Erythroblast (primary cell): ENCODE measurements at places on chromosomes 11 and 22.

DNA sequence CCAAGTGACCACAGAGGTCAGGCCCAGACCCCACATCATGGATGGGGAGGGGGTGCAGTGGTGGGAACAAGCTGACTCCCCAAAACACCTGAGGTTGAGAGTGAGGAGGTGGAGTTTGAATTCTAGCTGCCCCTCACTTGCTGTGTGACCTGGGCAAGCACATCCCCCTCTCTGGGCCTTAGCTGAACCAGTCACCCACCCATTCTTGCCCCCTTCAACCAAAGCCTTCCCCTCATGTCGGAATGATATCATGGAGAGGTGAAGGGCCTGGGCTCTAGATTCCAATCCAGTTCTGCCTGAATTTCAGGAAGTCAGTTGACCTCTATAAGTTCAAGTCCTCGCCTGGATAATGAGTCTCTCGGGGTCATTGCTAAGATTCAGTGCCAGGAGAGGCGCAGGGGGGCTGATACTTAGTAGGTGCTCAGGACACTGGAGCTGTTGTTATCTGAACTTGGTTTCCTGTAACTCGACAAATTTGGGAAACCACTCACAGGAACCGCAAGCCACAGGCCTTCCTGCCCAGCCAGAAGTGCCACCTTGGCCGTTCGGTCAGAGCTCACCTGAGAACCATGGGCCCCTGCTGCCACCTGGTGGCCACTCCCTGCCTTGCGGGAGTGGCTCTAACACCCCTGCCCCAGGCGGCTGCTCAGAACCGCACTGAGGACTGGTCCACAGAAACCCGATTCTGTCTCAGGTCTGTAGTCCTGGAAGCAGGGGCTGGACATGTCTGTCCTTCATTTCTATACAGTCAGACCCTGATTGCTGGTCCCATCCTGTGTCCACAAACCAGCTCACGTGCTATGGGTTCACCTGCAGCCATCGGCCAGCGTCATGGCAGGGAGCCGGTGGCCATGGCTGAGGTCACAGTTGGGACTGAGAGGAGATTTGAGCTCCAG is 6.9 kb downstream of the CDC42EP1 start:
- peak; percentile 62 for DNase-seq

DNA sequence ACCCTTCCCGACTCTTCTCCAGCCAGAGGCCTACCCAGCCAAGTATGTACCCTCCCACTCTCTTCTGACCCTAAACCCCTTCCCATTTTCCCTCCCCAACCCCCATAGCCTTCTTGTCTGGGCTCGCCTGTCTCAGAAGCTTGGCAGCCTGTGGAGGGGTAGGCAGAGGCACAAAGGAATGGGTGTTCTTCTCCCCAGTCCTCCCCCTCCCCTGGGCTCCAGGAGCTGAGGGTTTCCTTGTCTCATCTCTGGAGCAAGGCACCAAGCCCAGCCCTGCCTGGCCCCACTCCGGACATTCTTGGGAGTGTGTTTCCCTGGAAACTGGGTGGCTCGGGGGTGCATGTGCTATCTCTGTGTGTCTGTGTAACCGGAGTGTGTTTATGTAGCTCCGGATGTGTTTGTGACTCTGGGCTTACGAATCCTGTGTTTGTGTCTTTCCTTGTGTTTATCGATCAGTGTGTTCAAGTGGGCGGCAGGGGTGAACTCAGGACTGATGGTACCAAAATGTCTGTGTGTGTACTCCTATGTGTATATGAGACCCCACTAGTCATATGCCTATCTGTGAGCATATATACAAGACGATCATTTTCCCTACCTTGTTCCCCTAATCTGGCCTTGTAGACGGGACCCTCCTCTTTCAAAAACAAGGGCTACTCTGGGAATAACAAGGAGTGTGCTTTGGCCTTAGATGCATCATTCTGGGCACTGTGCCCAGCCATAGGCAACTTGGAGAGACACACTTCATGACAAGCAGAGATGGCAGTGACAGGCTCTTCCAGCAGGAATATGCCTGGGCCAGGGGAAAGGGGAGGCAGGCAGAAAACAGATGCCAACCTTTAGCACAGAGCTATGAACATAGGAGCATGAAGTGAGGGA is 10.9 kb downstream of the PHLDB1 start:
- DNase-seq, result no peak

DNA sequence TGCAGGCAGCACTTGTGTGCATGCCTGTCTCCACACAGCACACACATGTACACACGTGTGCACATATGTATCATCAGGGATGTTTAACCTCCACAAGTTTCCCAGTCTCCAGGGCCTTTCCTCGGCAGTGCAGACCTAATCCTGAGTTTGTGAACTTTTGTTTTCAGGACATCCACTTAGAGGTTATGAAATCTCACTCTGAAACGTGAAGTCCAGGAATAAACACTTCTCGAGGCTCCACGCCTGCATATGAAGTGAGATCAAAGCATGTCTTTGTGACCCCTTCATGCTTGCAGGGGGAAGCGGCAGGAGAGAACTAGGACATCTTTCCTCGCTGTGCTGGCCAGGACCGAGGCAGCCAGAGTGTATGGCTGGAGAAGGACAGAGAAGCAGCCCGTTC is 3.1 kb downstream of the SHISAL1 start:
- no peak for DNase-seq

DNA sequence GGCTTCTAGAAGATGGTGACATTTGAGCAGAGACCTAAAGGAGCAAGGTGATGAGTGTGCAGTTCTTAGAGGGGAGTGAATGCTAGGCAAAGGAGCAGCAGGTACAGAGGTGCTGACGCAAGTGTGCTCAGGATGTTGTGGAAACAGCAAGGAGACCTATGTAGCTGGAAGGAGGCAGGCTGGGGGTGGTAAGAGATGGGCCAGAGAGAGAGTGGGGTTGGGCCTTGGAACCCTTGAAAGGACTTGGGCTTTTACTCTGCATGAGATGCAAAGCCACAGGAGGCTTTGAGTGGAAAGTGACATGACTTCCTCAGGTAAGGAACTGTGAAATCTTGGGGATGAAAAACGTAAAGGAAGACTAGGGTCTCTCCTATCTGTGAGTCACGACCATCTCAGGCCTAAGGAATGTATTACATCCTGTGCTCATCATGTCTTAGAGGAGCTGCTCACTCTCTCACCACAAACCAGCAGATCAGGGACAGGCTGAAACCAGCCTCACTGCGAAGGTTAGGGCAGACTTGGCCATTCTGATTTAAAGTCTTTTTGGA is 65.4 kb downstream of the MICAL2 start:
- no peak for DNase-seq

GRCh38 chr11:15716550-15716949 is 601.8 kb downstream of the INSC start:
- no peak for DNase-seq

DNA sequence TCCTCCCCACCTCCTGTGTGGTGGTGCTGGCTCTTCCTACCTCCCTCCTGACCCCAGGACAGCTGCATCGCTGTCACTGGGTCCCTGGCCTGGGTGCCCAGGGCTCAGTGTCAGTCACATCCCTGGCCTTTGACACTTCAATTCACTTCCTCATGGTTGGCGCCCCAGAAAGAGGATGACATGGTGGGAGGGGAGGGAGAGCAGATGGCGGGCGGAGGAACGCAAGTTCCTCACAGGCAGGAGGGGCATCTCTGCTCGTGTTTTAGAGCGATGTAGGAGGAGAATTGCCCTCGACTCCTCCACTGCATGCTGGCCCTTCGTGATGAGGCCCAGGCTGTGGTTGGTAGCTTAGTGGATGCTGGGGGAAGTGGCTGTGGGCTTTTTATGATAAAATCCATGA is 35.1 kb upstream of the KRTAP5-7 start:
- DNase-seq, result no peak

- DNase-seq, result peak; percentile 25
Measured at GRCh38 chr22:36204632-36205015, 3.0 kb upstream of the APOL4 start.

DNA sequence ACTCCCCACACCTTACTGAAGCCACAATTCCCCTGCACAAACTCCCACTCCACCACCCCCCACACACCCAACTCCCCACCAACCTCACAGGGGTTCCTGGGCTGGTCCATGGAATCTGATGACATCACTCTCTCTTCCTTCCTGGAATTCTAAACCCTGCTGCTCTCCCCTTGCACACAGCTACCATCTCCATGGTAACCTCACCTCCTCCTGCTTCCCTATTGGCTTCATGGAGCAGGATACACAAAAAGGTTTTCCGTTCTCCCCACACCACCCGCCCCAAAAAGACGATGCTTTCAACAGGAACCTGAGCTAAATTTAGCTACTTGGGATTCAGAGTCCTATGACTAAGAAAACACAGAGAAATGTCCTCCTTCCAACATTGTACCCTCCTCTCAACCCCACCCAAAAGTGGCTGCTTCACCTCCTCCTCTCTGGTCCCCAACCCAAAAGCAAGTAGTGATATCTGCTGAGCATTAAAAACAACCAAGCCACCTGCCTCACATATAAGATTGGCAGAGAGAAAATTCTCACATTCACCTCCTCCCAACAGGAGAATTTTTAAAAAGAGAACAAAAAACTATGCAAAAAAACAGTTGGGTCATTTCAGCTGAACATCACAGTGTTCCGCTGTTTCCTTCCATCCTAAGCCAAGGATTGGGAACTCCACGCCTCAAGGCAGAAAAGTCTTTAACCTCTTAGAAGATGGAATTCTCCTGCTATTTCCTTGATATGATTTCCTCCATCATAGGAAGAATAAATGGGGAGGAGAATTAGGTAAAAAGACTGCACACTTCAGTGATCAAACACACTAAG is 66.9 kb downstream of the RBFOX2 start:
- DNase-seq, result no peak

GRCh38 chr11:111026241-111026640 is 219.3 kb upstream of the POU2AF2 start:
- no peak for DNase-seq

DNA sequence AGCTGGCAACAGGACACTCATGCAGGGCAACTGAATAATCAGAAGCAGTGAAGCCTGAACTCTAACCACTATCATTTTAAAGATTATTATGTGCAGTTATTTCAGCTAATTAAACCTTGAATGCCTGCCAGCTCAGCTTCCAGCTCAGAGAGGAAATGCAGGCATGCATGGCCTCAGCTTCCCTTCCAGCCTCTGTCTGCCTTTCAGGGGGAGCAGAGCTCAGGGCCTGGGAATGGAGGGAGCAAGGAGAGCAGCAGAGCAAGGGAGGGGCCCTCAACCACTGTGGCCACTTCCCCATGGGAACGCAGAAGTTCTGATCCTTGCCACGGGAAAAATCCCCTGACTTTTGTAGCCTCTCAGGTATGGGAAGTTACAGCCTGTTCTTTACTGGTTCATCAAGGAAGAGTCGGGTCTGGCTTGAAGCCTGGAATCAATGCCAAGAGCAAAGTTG is 32.5 kb upstream of the APLNR start:
- no peak for DNase-seq
